PC-3 (cell line): ENCODE measurements at places on chromosomes 1 and 21. TPM values are rescaled to one million over a fixed set of nuclear protein-coding genes. Genes with fewer than 3 reads are reported as not detected.
A peak's percentile ranks its signal among the peaks of the same experiment; 100 is the strongest.

Gene DHRS3
- 105 and 116 TPM in 2 replicates for total RNA-seq

Gene CHI3L1
- total RNA-seq = not detected in 2 replicates

DNA sequence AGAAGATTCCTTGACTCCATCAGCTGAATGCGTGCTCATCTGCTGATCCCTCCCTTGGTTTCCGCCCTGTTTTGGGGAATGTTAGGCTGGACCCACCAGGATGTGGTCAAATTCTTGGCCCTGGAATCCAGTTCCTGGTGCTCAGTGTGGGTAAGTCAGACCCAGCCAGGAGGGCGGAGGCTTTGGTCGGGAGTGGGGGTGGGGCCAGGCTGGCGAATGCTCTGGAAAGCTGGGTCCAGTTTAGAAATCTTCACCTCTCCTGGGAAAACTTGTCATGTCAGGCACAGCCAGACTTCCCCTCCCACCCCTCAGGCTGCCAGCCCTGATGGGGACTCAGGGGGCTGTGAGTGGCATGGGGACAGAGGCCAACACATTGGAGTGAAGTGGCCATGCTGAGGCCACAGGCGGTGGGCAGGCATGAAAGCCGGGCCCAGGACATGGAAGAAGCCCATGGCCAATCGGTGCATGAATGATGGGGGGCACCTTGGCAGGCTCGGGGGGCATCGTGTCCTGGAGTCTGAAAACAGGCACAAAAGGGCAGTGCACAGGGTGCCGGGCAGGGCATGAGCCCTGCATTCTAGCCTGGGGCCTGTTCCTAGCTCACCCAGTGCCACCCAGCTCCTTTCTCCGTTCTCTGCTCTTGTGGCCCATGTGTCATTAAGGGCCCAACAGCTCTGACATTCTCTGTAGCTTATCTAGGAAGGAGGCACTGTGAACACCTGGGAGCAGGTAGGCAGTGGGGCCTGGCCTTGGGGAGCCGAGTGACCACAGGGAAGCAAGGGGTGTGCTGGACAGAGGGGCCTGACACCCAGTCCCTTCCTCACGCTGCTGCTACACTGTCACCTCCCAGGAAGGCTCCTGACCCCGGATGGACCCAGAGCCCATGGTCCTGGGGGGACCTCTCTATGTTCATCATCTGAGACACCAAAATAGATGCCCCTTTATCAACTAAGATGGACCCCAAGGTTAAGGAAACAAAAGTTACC is 14.6 kb upstream of the PADI1 start:
- DNase-seq = peak; percentile 94

DNA sequence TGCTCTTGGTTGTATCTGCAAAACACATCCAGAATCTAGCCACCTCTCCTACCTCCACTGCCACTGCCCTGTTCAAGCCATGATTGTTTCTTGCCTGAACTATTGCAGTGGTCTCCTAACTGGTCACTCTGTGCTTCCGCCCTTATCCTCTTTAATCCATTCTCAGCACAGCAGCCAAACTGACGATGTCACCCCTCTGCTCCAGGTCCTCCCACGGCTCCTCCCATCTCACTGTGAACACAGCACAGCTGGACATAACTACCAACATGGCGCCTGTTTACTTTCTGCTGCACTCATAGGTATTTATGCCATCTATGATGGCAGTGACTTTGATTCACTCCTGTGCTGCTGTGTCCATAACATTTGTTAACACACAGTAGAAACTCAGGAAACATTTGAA is 406.7 kb downstream of the DISC1 start:
- DNase-seq = no peak

DNA sequence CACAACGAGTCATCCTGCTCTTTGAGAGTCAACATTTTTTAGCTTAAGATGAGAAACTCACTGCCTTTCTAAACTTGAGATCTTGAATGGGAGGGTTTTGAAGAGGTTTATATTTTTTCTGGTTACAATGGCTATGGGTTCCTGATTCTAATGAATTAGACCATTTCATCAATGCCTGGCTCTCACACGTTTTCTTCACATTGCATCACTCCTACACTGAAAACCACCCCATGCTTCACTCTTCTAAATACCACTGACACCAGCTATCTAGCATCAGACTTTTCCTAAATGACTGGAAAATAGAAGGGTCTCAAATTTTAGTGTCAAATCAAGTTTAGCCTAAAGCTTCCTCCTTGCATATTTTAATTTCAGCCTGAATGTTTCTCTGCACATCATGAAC is 606.1 kb upstream of the USP24 start:
- DNase-seq = no peak

GRCh38 chr1:238141353-238141752 is 250.6 kb upstream of the ZP4 start:
- no peak for DNase-seq

- DNase-seq = no peak
Measured at GRCh38 chr1:23699280-23700179, 7.9 kb downstream of the RPL11 start.
